Sigmoid colon (tissue), 7 donors: ENCODE measurements at places on chromosomes 6 and 20. TPM values are rescaled to one million over a fixed set of nuclear protein-coding genes. Genes with fewer than 3 reads are reported as not detected.

- no peak overlapping the region for H3K4me3 ChIP-seq
- H3K36me3 ChIP-seq, result no peaks in the 10 kb centered on the region
- H3K27ac ChIP-seq, result no peak overlapping the region
These were observed 46.1 kb upstream of the JAG1 start for GRCh38 chr20:10719740-10720385.

GRCh38 chr6:7129784-7130569 lies 22.2 kb downstream of the RREB1 start:
- H3K4me1 ChIP-seq, result peaks cover 66% of the 10 kb centered on the region
- no peaks in the 10 kb centered on the region for H3K27me3 ChIP-seq
- H3K36me3 ChIP-seq, result no peaks in the 10 kb centered on the region
- peak overlapping the region; percentile 22 for H3K27ac ChIP-seq
- H3K4me3 ChIP-seq, result no peak overlapping the region

- H3K27me3 ChIP-seq, result no peaks in the 10 kb centered on the region
- no peaks in the 10 kb centered on the region for H3K4me1 ChIP-seq
- no peaks in the 10 kb centered on the region for H3K36me3 ChIP-seq
- DNase-seq, result no peak
- no peak overlapping the region for H3K27ac ChIP-seq
- no peak overlapping the region for H3K4me3 ChIP-seq
These were observed 63.2 kb downstream of the OLIG3 start for GRCh38 chr6:137430954-137431353.

DNA sequence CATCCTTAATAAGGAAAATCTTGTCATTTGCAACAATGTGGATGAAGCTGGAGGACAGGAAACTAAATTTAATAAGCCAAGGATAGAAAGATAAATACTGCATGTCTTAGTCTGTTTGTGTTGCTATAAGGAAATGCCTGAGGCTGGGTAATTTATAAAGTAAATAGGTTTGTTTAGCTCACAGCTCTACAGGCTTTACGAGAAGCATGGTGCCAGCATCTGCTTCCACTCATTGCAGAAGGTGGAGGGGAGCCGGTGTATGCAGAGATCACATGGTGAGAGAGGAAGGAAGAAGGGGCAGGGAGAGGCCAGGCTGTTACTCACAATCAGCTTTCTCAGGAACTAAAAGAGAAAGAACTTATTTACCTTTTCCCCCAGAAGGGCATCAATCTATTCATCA lies 118.9 kb upstream of the SMLR1 start:
- no peak overlapping the region for H3K4me3 ChIP-seq
- no peak for DNase-seq
- no peaks in the 10 kb centered on the region for H3K4me1 ChIP-seq
- no peaks in the 10 kb centered on the region for H3K36me3 ChIP-seq

DNA sequence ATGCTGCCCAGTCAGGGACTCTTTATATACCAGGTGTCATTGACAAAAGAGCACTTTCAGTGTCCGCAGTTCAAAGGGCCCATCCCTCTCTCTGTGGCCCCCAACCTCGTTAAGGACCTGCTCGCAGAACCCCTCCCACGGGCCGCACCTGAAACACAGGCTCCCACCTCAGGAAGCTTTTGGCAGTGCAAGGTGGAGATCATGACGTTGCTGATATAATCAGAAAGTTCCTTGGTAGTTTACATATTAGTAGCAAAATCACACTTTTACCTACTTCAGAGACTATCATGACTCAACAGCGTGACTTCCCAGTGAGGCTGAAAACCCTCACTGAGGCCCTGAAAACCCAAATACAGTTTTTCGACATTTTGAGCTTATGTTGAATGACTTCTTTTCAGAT lies 4.1 kb downstream of the TTLL2 start:
- H3K27ac ChIP-seq, result no peak overlapping the region
- H3K4me1 ChIP-seq, result no peaks in the 10 kb centered on the region
- H3K4me3 ChIP-seq, result no peak overlapping the region
- DNase-seq, result no peak
- no peaks in the 10 kb centered on the region for H3K36me3 ChIP-seq

GATA5 gene
- total RNA-seq, result not detected

C20orf96 gene
- total RNA-seq, result 3.4 TPM
